ENCODE measurements at places on chromosomes 16 and 17.

- DNase-seq, result no peak
These were observed 192.4 kb downstream of the SEC14L1 start for GRCh38 chr17:77332981-77333685.

DNA sequence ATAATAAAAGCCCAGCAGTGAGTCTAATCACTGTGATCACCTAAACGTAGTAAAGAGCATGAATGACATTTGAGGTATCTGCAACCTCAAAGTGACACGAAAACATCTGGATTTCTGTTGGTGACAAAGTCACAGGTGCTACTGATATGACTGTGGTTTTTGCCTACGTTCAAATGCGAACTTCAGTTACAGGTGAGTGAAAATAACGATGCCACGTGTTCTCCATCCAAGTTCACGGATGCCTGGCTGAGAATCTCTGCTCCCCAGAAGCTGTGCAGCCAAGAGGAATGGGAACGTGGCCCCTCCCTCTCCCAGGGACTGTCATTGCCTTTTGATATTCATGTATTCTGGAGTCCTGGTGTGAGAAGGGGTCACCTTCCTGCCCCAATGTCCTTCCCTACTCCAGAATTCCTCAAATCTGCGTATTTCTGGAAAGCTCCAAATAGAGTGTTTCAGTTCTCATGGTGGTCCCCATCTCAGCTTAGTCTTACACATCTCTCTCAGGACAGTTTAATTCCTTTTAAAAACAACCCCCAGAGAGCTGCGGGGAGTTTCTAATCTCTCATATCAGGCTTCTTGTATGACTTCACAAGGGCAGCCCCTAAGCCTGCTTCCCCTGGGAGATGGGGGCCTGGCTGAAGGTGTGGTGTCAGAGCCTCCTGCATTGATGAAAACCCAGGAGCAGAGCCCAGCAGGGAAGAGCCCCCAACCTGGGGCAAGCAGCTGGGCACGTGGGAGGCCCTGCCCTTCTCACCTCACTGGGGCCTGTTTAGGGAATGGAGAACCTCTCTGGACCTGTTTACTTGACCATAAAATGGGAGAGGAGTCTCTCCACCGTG is 25.8 kb downstream of the PIK3R5 start:
- no peak for DNase-seq

DNA sequence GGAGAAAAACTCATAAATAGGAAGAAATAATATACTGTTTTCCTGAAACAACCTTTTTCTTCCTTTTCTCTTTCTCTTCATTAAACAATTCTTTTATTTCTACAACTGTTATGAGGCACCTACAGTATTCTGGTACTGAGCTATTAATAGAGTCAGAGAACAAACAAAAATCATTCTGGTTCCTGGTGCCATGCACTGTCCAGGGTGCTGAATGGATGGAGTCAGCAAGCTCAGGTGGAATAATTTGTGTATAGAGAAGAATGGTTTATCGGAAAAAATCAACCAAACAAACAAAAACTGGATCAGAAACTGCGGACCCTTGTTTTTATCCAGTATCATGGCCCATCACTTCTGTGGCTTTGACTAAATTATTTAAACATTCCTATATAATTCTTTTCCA is 430.3 kb upstream of the GOT2 start:
- no peak for DNase-seq

GRCh38 chr16:66428682-66429251 is 1.7 kb downstream of the BEAN1 start:
- no peak for DNase-seq

GRCh38 chr17:12040478-12040877 is 19.8 kb downstream of the MAP2K4 start:
- no peak for DNase-seq

DNA sequence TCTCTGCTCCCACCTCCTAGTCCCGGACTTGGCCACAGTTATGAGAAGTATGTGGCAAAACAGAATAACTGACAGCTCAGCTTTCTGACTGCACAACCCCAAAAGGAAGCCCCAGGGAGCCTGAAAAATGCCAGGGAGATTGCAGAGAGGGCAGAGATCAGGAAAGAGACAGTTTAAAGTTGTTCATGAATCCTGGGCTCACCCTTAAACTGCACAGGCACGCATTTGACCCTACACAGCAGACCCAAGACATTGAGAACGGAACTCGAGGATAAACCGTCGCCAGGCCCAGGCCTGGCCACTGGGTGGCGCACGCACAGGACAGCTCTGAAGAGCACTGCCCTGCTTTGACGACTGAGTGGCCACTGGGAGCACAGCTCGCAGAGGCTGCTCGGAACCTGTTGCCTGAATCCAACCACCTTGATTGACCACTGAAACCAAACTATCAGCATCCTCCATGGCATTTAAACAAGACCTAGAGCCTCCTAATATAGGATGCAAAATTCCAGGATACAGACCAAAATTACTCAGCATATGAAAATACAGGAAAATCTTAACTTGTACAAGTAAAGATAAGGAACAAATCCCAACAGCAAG is 114.0 kb downstream of the C16orf95 start:
- DNase-seq, result peak; percentile 36

DNA sequence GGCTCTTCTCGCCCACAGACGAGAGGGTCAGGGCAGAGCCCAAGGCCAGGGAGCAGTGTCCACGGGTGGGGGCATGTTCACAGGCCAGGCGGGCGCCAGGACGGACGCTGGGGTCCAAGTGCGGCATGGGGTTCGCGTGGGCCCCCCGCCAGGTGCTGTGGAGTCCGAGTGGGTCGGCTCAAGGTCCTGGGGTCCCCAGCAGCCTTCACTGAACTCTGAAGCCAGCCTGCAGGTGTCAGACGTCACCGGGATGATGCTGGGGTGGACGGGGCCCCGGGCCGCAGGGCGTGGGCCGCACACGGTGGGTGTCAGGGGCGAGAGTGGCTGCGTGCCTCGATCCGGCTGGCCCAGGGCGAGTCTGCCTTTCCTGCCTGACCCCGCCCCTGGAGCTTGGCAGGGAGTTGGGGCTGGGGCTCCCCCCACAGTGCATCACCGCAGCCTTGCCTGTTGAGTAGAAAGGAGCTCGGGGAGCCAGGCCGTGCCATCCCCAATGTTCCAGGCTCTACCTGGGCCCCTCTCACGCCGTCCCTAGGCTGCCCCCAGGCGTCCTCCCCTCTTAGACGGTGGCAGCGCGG is 19.0 kb downstream of the CACNA1H start:
- no peak for DNase-seq

DNA sequence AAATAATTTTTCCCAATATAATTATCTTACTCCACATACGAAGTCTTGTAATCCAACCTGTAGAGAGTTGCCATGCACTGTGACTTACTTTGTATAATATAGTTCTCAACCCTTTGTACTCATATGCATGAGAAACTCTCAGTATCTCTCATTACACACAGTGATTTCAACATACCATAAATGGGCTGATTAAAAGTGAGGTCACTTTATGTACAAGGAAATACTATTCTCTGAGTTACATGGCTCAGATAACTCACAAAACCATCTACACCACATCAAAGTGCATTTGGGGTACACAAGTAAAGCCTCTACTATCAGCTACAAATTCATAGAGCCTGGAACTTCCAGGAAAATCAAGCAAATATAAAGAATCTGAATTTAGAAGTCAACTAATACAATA is 27.9 kb downstream of the SLFN12 start:
- DNase-seq, result no peak

DNA sequence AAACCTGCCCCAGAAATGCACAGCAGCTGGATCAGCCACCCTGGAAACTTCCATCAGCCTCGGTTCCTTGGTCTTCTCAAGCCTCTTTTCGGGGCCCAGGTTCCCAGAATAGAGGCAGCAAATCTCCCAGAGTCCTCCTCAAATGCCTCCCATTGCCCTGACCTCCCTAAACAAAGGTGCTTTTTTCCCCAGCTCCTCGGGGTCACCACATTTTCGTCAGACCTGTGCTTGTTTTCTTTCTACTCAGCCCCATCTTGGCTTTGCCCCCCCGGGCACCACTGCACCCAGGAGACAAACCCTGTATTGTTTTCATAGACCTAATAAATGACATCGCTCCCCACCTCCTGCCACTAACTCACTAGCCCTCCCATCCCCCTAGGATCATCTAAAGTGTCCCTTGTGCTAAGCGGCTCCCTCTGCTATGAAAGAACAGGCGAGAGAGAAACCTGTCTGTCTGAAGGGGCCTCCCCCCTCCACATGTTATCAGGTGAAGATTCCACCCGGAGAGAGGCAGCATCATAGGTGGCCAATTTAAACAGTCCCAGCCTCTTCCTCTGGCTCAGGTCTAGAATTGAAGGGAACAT is 451.1 kb downstream of the SOX9 start:
- no peak for DNase-seq

GRCh38 chr17:15124264-15124595 is 140.9 kb downstream of the PMP22 start:
- DNase-seq, result no peak

DNA sequence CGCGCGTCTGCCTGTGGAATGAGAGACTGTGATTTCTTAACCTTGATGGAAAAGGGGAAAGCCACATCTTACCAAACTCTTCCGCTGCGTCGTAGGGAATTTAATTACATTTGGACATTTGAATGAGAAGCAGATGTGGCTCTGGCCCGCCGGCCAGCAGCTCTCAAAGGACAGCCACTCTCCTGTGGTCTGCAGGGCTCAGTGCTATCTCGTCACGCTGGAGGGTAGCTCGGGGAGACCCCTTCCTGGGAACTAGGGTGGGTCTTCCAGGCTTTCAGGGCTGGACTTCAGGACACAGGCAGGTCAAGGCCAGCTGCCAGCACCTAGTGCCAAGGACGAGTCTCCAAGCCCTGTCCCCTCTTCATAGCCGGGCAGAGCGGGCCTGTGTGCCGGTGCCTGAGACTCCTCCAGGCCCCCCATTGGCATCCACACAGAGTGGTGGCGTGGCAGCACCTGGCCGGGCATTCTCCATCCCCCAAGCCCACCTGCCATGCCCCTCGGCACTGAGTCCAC is 15.9 kb upstream of the TBX2 start:
- DNase-seq, result no peak

DNA sequence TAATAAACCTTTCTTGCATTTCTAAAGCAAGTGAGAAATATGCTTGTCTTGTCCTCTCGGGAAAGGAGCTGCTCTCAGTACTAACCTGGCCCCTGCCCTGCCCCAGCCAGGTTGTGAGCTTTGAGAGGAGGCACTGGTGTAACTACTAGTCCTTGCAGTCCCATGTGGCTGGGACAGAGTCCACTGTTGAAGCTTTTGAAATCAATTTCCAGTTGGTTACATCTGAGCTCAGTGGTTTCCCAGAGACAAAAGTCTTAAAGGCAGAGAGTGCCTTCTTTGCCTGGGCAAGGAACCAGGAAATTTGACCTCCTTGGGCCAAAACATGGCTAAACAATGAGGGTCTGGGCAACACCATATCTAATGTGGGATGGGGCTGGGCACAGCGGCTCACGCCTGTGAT is 48.7 kb downstream of the GSG1L start:
- no peak for DNase-seq

- DNase-seq, result peak; percentile 80
These were observed 75.4 kb downstream of the YPEL2 start for GRCh38 chr17:59406808-59407381.

- DNase-seq, result no peak
These were observed 12.9 kb upstream of the TRIM25 start for GRCh38 chr17:56926704-56927103.

GRCh38 chr17:75688209-75688825 is 21.2 kb downstream of the SAP30BP start:
- no peak for DNase-seq

GRCh38 chr16:4580250-4580649 is 24.1 kb downstream of the C16orf96 start:
- DNase-seq, result no peak

DNA sequence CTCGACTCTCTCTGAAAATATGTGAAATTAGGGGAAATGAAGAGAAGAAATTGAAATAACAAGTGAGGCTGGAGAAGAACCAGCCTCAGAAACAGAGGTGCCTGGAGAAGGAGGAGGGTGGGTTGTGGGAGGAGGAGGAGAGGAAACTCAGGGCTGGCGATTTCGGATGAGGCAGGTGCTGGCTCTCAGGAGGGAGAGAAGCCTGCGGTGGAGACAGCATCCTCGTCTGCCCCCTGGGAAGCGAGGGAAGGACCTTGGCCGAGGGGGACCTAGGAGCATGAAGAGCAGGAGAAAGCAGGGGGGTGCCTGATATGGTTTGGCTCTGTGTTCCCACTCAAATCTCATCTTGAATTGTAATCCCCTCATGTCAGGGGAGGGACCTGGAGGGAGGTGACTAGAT is 264.7 kb upstream of the TNRC6C start:
- no peak for DNase-seq

DNA sequence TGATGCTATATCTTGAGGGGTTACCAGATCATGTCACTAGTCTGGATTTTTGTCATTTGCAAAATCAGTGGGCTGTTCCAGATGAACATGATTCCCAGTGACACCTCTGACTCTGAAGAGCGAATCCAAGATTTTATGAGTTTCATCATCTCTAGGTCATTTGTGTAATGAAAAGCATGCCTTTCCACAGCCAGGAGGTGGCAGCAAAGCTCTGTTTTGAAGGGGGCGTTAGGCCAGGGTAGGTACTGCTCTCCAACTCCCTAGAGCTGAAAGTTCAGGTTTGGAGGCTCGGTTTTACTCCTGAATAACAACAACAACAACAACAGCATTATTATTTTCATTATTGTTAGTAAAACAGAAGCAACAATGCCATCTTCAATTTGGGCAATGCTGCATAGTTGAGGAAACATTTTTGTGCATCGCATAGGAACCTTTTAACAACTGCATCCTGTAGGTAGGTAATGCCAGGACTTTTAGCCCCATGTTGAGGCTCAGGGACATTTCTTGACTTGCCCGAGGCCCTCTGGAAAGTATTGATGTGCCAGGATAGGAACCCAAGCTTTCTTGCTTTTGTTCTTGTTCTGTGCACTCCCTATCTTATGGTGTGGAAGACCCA is 77.0 kb downstream of the MYH13 start:
- no peak for DNase-seq

GRCh38 chr17:77880711-77881450 is 77.6 kb upstream of the TNRC6C start:
- DNase-seq, result no peak

DNA sequence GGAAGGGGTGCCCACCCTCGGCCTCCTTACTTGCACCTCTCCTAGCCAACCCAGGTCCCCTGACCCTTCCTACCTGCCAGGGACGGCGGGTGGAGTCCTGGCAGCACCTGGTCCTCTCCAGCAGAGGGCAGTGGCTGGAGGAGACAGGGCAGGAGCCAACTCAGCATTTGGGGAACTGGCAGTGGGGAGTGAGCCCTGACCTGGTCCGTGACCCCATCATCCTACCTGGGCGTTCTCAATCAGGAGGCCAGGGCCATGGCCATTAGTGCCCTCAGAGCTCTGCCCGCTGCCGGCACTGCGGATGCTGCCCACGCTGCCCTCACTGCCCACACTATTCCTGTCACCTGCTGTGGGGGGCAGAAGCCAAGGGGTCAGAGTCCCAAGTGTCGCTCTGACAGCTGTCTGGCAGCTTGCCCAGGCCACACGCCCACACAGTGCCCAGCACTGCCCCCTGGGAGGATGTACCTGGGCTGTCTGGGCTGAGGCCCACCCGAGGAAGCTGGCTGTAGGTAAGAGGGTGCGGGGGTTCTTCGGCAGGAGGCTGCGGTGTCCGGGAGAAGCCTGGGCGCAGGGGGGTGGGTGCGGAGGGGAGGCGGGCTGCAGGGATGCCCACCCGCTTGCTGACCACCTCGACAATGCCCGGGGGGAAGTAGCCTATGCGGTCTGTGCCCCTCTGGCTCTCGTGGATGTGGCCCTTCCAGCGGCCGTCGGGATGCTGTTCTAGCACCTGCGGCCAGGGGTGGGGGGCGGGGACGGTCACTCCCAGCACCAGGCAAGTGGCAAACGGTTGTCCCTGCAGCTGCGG is 10.8 kb downstream of the CASKIN2 start:
- no peak for DNase-seq
